ENCODE measurements at places on chromosomes 2 and 18.

GRCh38 chr2:833180-833579 is 117.5 kb upstream of the SNTG2 start:
- DNase-seq: no peak

DNA sequence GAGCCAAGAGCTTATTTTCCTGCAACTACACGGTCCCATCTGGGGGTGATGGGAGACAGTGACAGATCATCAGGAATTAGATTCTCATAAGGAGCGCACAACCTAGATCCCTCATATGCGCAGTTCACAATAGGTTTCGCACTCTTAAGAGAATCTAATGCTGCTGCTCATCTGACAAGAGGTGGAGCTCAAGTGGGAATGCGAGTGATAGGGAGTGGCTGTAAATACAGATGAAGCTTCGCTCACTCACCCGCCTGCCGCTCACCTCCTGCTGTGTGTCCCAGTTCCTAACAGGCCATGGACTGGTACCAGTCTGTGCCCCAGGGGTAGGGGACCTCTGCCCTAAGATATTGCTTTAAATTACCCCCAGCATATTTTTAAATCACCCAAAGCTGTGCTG is 10.8 kb downstream of the LRRFIP1 start:
- DNase-seq: no peak

DNA sequence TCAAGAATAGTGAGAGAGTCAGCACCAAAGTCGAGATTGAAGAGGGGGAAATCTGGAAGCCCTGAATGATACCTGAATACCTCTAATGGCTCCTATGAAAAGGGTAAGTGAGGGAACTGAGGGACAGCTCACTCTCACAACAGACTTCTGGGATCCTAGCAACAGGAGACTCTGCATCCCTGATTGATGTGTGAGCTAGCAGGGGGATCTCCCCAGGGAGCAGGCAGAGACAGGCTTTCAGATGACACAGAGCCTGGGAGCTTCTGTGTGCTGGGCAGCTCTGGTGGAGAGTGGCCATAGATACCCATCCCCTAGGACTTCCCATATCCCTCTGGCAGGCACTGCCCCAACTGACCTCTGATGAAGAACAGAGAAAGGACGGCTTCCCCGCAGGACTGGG is 206.2 kb downstream of the EXOC6B start:
- no peak for DNase-seq

DNA sequence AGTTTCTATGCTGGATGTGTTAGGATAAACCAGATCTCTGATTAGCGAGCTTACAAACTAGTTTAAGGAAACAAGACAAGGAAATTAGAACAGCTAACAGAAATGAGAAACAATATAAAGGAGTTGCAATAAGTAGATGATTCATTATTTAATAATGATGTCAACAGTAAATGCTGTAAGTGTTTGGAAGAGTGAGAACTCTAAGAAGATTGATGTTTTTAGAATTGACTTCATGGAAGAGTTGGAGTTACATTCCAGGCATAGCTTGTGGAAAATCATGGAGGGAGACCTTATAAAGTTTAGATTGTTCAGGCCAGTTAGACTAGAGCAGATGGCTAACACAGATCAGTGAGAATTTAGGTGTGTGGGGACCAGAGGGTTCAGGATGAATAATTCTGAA is 32.6 kb downstream of the PPP1R1C start:
- DNase-seq: no peak

DNA sequence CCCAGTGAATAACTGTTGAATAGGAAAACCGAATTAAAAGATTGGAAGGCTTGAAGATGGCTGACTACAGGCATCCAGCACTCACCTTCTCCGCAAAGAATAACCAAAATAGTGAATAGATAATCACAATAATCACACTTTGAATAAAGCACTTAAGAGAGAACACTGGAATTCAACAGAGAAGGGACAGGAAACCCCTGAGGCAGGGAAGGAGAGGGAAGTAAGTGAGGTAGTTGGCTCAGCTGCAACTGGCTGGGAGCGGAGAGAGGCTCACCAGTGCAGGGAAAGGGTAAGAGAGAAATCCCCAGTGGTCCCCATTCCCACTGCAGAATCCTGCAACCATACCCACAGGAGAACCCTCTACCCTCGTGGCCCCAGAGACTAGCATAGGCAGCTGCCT is 246.6 kb upstream of the NCKAP5 start:
- no peak for DNase-seq

DNA sequence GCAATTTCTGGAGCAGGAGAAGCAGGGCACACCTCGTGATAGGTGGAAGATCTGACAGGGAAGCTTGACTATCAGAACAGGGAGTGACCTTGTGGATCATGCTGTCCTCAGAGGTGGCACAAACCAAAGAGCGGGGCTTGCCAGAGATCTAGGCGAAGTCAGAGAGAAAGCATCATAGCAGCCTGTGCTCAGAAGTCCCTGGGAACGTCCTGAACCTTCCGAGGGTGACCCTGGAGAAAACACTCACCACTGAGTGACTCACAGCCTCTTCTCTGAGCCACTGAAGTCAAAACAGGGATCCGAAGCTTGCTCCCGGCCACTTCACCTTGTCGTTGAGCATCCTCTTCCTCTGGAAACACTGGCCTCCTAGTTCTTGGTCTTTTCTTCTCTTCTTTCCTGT is 56.7 kb downstream of the IL1R2 start:
- DNase-seq: no peak

GRCh38 chr2:192604295-192604694 is 409.6 kb upstream of the TMEFF2 start:
- DNase-seq: no peak

GRCh38 chr2:188607501-188607900 is 315.8 kb downstream of the GULP1 start:
- DNase-seq: no peak

DNA sequence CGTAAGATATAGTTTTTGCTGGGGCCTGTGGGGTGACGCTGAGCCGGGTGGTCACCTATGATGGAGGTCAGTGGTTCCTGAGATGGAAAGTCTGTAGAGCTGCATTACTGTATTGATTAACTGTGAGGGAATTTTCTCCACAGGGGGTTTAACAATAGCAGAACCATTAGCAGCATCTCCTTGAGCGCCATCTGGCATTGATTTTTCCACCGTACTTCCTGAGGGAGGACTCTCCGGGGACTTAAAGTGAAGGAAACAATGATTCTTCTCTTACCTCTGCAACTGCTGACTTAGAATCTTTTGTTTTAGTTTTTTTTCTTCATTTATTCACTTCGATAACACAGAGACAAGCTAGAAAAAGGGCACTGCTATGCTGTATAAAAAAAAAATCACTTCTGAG is 22.6 kb upstream of the RNF125 start:
- no peak for DNase-seq

GRCh38 chr2:80943487-80943886 is 638.9 kb upstream of the LRRTM1 start:
- DNase-seq: no peak

GRCh38 chr18:48132797-48133655 is 202.6 kb upstream of the SMAD2 start:
- no peak for DNase-seq

DNA sequence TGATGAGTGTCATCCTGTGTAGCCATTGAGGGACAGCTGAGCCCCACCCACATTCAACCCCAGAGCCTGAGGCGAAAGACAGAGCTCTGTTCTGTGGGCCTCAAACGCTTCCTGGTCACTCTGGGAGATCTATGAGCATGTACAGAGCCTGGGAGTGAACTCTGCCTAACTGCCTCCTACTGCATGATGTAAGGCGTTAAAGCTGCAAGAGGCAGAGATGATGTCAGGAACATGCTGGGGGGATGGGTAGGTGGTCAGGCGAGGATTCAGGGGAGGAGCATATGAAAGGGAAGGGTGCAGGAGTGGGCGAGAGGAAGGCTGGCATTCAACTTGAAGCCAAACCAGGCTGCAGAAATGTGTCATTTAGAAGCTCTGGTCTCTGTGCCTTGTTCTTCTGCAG is 181.0 kb downstream of the TFCP2L1 start:
- no peak for DNase-seq

- no peak for DNase-seq
Observed at GRCh38 chr2:74130211-74130995, 17.3 kb downstream of the BOLA3 start.

GRCh38 chr18:67104700-67105284 is 411.7 kb downstream of the DSEL start:
- DNase-seq: no peak

DNA sequence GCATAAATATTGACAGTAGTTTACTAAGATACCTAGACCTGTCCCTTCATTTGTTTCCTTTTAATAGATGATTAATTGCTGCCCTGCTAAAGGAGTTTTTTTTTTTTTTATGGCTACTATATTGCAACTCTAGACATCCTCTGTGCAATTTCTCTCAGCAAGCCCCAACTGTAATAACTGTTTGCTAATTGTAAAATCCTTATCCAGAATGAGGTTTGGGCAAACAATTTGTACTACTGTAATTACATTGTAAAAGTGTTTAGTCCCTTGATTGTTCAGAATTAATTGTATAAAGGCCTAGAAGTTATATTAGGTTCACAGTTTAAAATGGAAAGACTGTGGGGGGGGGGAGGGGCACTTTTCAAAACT is 3.7 kb upstream of the MEIS1 start:
- no peak for DNase-seq

DNA sequence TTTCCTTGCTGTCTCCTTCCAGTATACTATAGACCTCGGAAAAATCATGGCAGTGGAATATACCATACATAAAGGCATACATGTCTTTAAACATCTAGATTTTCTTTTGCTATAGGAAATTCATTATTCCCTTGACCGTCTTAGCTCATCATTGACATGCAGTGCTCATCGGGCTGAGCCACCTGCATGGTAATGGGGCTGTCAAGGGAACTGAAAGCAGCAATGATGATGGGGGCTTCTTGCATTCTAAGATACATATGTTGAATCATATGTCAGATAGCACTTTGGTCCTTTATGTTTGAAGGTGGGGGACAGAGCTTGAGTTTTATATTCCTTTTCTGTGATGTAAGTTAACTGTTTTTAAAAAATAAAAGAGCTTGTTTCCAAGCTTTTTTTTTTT is 106.6 kb downstream of the ICA1L start:
- DNase-seq: no peak

GRCh38 chr18:9359796-9360195 is 25.2 kb downstream of the TWSG1 start:
- DNase-seq: no peak

DNA sequence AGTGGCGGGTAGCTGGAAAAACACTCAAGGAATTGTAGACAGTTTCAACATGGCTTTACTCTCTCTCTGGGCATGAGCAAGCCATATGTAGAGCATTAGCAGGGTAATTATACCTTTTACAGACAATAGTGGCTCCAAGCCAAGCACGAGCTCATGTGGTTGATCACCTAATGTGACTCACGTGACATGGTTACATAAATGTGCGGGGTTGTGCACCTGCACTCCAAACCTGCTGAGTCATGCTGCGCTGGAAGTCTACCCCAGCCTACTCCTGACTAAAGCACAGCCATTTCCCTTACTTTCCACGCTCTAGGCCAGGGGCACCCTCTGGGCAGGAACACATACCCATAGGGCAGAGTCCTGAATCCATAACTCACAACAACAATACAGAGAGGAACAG is 232.8 kb downstream of the MBD5 start:
- DNase-seq: no peak

DNA sequence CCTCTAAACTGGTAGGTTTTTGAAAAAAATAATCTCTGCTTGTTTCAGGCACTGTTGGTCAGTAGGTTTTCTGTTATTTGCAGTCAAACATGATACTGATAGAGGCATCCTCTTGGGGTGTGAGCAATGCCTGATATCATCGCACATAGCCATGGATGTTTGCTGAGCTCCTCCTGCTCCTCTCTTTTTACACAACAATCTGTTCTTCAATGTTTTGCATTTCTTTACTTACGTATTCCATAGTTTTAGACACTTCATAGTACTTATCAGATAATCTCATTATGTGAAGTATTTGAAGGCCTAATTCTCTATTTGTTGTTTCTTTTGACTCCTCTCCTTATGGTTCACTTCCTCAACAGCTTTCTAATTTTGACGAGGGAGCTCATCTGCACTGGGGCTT is 23.0 kb upstream of the HS6ST1 start:
- no peak for DNase-seq

DNA sequence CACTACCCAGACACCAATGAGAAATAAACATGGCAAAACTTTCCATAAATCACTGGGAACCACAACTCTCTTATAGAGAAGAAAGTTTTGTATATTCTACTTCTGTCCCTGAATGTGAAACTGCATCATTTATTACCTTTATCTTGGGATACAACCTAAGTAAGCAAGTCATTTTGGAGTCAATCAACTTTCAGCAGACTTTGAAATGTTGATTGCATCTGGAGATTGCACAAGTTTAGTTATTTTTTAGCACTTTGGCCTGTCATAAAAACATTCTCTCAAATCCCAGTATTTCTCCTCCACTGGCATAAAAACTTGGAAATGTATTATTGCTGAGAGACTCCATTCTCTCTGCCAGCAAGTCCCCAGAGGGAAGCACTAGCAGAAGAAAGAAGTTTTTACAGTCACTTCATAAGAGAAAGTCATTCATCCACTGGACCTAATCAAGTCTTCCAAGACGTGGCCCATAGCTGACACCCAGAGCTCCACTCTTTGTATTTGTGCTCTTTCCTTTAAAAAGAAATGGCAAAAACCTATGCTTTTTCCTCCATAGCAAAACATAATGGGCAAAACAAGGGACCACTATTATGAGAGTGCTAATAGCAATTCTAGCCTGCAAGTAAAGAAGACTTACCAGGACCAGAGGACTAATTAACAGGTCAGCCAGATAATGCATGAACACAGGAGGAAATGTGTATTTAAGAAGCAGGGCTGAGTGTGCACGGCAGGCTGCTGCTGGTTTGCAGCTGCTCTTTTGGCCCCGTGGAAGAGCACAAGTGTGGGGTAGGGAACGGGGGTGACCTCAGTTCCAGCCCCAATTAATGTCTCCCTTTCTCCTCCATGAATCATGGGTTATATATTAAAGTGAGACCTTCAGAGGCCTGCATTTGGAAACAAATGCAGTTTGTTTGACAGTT is 171.5 kb downstream of the INO80D start:
- DNase-seq: no peak

DNA sequence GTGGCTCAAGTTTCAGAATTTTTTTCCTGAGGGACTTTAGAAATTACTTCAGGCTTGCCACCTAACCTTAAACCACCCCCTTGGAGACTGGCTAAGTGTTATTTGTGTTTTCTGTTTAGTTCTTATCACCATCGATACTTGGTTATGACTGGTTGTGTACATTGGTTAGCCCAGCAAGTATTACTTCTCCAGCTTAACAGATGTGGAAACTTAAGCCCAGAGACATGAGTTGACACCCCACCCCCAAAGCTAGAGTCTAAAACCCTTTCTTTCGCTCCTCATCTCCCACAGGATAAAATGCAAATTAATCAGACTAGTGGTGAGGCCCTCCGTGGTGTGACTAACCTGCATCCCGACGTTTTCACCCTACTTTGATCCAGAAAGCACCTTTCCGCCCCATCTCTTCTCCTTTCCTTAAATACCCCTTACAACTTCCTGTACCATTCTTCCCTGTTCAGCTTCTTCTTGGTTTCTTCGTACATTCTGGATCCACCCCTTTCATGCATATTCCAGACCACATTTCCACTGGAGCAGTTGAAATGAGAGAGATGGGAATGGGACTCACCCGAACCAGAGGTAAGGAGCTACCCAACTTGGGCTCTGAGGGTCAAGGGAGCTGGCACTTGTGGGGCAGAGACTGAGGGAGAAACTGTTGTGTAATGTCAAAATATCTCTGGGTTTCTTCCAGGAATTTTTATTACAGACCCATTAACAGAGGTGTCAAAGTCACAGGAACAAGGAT is 819 bp upstream of the MAP3K2 start:
- DNase-seq: no peak
